ENCODE measurements at places on chromosomes 5 and 9.

DNA sequence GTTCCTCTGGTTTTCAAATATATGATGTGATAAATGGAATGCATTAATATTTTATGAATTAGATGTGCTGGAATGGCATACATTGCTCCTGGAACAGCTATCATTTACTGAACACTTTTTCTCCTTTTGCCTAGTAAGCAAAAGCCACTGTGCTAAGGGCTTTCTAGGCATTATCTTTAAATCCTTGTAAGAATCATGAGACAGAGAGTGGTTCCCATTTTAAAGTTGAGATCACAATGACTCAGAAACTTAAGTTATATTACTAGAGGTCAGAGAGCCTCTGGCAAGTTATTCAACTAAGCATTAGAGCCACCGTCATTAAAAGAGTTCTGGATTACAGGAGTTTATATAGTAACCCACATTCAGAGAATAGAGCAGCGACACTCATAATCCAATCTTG, 26.7 kb upstream of the FSD1L start:
- DNase-seq, result no peak

- no peak for DNase-seq
Observed at GRCh38 chr9:114086009-114086408, 7.9 kb upstream of the AMBP start.

GRCh38 chr9:130196643-130197042, 24.4 kb downstream of the NCS1 start:
- no peak for DNase-seq

DNA sequence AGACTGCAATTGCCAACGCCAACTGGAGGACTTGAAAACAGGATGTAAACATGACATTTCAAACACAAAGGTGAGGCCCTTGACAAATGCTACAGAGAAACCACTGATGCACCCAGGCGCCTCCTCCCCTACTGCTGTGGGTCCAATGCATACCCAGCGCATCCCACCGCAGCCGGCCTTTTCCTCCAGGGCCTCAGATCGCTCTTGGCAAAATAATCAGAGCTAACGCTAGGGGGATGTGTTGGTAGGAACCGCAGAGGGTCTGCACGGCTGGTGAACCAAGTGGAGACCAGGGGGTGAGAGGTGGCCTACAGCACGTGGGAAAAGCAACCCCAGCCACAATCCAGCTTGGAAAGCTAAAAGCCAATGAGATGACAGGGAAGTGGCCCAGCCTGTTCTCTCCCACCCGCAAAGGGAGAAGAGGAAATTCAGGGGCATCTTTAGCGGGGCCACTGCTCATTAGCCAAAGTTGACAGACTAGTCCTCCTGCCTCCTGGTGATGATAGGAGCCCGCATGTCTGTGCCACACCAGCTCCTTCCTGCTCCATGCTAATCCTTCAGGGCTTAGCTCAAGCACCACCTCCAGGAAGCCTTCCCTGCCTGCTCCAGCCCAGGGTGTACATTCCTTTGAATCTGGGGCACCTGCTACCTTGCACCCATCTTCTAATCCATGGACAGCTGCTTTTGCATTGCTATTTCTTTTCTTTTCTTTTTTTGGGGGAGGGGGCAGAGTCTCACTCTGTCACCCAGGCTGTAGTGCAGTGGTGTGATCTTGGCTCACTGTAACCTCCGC, 5.9 kb downstream of the FAM163B start:
- DNase-seq, result no peak

DNA sequence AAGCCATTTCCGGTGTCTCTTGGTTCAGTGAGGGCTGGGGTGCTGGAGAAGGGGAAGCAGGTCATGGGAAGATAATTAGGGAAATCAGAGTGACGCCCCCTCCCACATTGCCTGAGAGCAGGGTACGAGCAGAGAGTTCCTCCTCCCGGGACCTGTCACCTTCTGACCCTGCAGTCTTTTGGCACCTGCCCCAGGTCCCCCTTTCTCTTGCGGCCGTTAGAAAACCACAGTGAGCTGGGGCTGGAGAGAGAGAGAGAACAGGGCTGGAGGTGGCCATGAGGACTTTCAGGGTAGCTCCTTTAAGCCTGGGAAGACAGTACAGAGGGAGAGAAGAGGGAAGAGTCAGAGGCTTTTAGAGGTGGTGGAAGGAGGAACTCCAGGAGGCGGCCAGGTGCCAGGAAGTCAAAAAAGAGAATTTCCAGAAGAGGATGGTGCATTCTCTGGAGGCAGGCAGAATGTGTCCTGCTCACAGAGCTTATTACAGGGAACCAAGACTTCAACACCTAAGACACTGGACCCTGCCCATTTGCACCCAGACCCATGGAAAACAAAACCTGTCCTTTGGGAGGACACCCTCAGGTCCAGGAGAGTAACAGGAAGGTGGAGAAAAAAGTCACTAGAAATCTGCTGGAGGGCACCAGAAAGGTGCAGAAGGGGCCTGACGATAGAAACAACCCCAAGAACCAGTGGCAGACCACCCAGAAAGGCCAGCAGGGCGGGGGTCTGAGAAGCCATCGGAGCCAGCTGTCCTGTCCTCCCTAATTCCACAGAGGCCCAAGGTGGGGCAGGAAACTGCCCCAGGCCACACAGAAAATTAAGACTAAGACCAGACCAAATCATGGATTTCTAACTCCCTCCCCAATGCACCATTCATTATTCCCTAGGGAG, 6.5 kb upstream of the ACSL6 start:
- DNase-seq, result no peak

DNA sequence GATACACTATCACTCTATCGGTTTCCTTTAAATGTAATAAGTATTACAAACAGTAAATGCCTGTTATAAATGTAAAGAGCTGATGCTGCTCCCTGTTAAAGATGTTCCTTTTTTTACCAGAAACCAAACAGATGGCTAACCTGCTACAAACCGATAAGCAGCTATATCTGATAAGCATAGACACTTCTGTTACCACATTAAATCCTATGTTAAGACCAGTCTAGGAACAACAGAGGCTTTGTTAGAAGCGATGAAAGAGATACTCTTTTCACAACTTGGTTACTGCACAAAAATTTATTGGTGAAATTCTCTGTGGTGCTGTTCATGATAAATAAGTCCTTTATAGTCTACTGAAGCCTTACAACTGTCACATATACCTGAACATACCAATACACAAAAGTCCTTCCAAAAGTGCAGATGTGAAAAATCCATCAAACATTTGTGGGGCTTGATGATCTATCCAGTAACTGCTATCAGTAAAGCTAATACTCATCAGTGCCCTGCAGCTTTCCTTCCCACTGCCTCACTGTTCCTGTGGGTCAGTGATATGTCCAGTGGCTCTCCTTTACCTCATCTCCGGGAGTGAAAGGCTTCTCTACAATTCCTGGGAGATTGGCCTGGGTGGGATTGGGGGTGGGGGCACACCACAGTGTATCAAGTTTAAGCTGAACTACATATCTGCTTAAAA, 25.8 kb upstream of the PRXL2C start:
- DNase-seq, result no peak

DNA sequence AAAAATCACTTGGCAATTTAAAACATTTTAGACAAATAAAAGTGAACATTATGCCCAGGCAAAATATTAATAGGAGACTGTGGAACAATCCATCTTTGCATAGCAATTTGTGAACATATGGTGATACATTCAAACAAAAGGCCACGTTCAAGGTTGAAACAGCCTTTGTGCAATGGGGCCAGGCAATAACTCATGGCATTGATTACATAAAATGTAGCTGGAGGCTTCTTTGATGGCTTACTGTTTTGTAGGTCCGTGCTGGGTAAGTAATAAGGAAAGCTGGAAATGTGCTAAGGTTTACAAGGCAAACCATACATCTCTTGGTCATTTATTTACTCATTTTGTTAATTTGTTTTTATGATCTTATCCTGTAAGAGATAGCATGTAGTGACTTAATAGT, 651.8 kb downstream of the KCTD16 start:
- no peak for DNase-seq

GRCh38 chr5:130708754-130709153, 456.3 kb downstream of the HINT1 start:
- DNase-seq, result no peak

DNA sequence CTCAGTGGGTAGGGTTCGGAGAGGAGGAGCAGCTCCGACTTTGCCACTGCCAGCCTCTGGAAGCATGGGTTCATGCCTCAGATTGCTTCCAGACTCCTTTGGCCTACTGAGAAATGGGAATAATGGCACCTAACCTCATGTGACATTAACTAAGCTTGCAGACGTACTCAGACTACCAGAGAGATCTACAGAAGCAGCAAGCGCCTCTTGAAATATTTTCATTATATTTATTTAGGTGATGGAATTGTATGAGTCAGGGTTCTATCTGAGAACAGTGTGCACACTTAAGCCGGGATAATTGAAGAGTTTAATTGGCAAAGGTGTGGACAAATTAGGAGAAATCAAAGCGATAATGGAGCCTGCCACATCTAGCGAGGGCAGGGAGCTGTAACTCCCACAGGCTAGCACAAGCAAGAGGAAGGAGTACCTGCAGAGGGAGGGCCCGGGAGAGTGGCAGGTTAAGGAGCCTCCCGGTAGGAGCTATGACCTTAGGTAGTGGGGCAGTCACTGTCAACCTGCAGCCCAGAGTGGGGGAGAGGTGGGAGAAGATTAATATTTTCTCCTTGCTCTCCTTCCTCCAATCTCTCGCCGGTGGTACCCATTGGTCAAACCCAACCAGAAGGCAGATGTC, 12.2 kb upstream of the PDZD2 start:
- no peak for DNase-seq

GRCh38 chr9:108219664-108220063, 636.1 kb downstream of the ACTL7B start:
- DNase-seq, result no peak

DNA sequence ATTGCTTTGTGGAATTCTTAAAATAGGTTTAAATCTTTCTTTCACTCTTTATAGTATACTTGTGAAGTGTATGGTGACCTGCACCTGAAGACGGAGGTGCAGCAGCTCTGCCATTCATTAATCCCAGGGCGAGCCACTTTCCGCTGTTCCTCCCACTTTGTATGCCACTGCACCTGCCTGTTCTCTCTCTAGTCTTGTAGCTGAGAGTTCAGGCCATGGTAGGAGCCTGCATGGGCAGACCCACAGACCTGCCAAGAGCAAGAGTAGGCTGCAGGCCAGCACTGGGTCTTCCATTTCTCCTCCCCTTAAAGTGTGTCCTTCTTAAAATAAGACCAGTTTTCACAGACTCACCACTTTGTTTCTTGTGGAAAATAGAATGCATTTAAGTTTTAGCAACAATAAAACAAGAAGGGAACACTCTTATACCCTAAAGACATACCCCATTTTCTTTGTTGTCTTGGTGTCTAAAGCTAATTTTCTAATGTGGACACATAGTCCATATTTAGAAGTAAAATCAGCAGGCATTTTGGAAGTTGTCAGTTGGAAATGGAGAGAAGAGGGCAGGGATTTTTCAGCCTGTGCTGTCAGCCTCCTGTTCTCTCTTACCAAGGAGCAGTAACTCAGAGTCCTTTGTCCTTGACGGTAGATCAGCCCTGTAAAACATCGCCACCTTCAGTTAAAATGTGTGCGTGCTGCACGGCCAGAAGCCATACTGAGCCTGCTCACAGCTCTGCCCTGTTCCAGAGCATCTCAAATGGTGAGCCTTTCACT, 103.2 kb downstream of the SNCAIP start:
- no peak for DNase-seq

- DNase-seq, result no peak
Observed at GRCh38 chr9:32395510-32396216, 11.2 kb downstream of the ACO1 start.

GRCh38 chr5:55533521-55534435, 986 bp downstream of the PLPP1 start:
- DNase-seq, result no peak

- DNase-seq, result no peak
Observed at GRCh38 chr5:146306838-146307237, 31.8 kb upstream of the POU4F3 start.

- no peak for DNase-seq
Observed at GRCh38 chr9:80690349-80690939, 998.9 kb downstream of the TLE1 start.

- no peak for DNase-seq
Observed at GRCh38 chr5:133846478-133847226, 121.8 kb downstream of the C5orf15 start.

- no peak for DNase-seq
Observed at GRCh38 chr9:77961541-77961940, 70.1 kb downstream of the GNAQ start.

DNA sequence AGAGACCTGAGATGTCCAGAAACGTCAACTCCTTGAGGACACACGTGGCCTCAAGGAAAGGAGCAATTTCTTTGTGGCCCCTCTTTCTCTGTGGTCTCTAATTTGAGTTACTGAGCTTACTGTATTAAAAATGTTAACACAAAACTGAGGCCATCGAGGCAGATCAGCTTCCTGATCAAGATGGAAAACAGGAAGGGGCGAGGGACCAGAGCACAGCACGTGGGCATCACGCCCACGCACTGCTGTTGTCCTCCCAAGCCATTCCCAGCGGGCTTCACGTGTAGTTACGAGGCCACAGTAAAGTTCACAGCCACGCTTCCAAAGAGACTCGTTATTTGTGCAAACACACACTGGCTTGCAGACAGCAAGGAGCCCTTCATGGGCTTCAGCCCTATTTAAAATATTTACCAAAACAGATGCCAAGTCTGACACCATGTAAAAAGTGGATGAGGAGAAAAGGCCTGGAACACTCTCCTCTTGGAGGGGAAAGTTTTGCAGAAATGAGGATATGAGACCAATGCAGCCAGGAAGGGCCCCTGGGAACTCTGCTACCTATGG, 149.5 kb downstream of the ROR2 start:
- DNase-seq, result no peak

- DNase-seq, result no peak
Observed at GRCh38 chr5:59629561-59629960, 264.0 kb downstream of the PDE4D start.

DNA sequence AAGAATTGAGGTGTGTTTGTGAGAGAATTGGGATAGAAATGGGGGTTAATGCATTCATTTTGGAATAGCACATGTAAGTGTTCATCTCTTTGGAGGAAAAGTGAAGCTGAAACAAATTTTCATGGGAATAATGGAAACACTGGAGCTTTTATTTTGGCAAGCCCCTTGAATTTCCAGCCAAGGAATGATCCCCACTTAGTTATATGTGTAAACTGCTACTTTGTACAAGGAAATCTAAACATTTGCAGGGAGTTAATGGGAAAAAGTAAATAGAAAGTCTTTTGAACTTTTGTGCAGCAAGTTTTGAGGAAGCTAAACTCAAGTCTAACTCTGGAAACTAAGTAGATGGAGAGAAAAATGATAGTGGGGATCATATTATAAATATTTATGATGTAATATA, 44.1 kb downstream of the CAMK4 start:
- DNase-seq, result no peak

- DNase-seq, result no peak
Observed at GRCh38 chr9:137643921-137644320, 25.1 kb downstream of the EHMT1 start.

DNA sequence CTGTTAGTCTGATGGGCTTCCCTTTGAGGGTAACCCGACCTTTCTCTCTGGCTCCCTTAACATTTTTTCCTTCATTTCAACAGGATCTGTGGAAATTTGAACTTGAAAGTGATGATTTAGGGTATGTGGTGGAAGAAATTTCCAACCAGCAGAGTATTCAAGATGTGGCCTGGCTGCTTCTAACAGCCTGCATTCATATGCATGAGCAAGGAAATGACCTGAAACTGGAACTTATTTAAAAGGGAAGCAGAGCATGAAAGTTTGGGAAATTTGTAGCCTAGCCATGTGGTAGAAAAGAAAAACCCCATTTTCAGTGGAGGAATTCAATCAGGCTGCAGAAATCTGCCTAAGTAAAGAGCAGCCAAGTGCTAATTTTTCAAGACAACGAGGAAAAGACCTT, 41.7 kb downstream of the UNC13B start:
- no peak for DNase-seq

All from stimulated activated CD4-positive, alpha-beta T cell treated with anti-CD3 and anti-CD28 coated beads, Interleukin-4, amount 100 ng/mL, for 48 hours (primary cell).